ENCODE measurements at places on chromosomes 7 and 10. TPM values are rescaled to one million over a fixed set of nuclear protein-coding genes. Genes with fewer than 3 reads are reported as not detected.

DNA sequence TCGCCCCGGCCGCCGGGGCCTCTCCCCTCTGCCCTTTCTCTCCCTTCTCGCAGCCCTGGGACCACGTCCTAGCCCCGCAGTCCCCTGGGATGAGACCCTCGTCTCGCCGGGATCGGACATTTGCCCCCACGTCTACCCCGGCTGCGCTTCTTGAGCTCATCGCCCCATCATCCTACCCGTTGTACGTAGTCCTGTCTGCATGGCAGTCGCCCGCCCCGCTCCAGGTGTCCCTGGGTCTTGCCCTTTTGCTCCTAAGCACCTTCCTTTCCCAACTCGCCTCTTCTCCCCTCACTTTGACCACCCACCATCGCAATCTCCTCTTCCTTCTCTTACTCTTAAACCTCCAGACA, 582 bp downstream of the TPST1 start:
- DNase-seq: peak; percentile 16

- DNase-seq: no peak
Observed at GRCh38 chr10:88190540-88191235, 327.3 kb downstream of the PTEN start.

The KCND2 gene
- not detected for total RNA-seq

GRCh38 chr7:44147026-44147991, 6.2 kb upstream of the MYL7 start:
- peak; percentile 16 for DNase-seq

- no peak for DNase-seq
Observed at GRCh38 chr10:113302062-113302461, 250.8 kb upstream of the HABP2 start.

The TACC2 gene
- total RNA-seq: 400 TPM

DNA sequence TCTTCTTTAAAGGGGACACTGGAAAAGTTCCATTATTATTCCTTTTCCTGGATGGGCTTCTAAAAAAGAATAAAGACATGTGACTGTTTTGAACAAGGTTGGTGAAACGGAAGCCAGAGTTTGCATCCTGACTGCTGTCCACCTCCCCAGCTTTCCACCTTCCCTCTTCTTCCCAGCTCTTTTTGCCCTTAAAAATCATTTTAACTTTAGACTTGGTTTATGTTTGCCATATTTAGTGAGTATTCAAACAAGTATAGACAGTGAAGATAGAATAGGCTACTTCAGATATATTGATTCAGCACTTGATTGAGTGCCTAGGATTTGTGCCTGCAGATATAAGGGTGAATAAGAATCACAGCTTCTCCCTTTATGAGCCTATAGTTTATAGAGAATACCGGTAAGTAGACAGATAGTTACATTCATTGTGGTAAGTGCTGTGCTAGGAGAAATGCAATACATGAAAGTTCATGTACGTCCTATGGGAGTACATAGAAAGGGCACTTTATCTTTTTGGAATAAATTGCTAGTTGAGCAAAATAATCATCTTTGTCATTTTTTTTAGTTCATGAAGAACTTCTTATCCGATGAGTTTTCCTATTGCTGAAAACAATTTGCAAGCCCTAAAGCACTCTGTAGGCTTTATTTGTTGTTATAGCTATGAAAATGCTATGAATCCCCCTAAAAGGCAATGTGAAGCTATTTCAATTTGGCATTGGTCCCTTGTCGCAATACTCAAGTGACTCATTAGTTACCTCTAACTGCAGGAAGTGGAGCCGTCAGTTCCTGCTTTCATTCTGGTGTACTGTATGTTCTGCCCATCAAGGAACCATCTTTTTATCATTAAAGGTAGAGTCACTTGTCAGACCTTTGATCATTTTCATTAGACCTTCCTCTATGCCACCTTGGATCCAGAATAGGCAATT, 57.2 kb upstream of the STRIP2 start:
- no peak for DNase-seq

DNA sequence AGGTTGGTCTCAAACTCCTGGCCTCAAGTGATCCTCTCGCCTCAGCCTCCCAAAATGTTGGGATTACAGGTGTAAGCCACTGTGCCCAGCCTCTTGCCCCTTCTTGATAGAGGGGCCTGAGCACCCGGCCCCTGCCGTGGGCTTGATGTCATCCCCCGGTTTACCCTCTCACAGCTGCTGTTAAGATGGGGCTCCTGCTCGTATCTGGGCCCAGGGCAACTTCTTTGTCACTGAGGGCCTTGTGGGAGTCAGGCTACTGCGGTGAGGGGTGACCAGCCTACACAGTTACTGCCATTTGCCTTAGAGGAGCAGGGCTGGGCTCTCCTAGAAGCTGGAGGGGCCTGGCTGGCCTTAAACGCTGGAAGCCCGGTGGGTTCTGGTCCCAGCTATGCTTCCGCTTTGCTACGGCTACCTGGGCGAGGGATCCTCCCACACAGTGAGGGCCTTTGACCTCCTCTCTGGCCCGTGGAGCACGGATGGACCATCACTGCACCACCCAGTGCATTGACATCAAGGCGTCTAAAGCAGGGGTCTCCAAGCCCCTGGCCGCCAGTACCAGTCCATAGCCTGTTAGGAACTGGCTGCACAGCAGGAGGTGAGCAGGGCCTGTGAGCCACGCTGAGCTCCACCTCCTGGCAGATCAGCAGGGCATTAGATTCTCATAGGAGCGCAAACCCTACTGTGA, 1.1 kb upstream of the TMEM130 start:
- no peak for DNase-seq

The PIK3CG gene
- 1.7 TPM for total RNA-seq

GRCh38 chr7:149761307-149761706, 12.1 kb downstream of the ZNF467 start:
- DNase-seq: no peak

The PRPS1L1 gene
- total RNA-seq: not detected

The IQUB gene
- total RNA-seq: 0.38 TPM

DNA sequence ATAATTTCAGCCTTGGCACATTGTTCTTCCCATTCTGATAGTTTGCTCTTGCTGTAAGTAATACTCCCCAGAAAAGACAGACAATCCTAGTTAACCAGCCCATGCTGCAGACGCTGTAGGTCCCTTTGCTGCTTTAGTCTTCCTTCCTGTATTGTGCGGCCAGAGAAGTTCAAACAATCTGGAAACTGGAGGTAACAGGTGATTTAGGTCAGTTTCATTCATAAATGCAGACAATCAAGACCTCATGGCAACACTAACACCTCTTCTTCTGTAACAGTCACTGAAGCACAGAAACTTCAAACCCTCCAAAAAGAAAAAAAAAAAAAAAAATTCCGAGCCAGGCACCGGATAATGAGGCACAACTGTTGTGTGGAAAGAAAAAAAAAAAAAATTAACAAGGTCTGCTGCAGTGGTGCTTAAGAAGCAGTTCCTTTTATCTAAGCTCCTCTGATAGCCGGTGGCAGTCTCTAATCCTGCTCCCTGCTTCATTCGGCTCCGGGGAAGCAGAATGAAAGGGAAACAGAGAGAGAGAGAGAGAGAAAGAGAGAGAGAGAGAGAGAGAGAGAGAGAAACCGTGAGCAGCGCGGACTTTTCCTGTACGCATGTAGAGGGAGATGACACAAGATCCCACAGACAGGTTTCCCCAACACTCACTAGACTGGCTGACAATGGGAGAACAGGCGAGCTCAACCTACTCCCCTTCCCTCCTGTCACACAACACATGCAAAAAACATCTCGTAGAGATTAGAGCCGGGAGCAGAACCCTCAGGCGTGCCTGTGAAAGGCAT, at the start of gene SEMA3A:
TSS of gene SEMA3A (minus strand) at position 306 of the 788 bp plus-strand sequence. CDS start at position 103, 203 bp downstream.
- DNase-seq: no peak

- no peak for DNase-seq
Observed at GRCh38 chr7:24405002-24405401, 121.0 kb downstream of the NPY start.

DNA sequence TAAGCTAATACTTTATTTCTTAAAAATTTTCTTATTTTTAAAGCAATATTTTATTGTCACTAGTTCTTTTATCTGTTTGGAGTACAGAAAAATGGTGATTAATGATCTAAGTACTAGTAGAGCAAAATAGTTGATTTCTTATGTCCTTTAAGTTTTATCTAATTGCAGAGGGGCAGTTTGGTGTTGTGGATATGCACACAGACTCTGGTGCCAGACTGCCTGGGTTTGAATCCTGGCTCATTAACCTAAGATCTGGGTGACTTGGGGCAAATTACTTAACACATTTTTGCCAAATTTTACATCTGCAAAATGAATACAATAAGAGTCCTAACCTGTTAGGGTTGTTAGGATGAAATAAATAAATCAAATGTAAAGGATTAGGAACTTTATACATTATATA, 10.7 kb upstream of the PRPS1L1 start:
- DNase-seq: no peak

GRCh38 chr10:77457721-77458120, 179.9 kb downstream of the KCNMA1 start:
- no peak for DNase-seq

The ZDHHC16 gene
- 17.8 TPM for total RNA-seq

DNA sequence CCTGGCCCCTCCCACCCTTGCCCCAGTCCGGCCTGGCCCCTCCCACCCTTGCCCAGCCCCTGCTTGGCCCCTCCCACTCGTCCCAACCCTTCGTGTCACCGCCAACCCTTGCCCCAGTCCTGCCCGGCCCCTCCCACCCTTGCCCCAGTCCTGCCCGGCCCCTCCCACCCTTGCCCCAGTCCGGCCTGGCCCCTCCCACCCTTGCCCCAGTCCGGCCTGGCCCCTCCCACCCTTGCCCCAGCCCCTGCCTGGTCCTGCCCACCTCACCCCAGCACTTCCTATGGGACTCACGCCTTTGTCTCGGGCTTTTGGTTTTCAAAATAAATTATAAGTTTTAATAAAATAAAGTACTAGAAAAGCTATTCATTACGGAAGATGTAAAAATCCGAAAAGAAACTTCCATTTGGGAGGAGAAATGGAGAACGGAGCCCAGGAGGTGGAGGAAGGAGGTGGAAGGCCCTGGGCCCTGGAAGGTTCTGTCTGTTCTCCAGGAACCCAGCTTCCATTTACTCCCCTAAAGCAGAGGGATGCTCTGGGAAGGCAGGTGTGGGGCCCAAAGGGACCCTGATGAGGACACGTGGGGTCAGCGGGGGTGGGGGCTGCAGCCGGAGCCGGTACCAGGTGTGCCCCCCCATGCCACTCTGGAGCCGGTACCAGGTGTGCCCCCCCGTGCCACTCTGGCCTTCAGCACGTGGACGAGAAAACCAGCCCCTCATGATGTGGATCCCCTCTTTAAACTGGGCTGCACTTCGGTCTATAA, 52.2 kb downstream of the PWWP2B start:
- DNase-seq: no peak

The AUTS2 gene
- total RNA-seq: 10.5 TPM

- no peak for DNase-seq
Observed at GRCh38 chr10:56633876-56634452, 272.9 kb upstream of the ZWINT start.

GRCh38 chr10:133247681-133248333, 10.2 kb downstream of the VENTX start:
- no peak for DNase-seq

DNA sequence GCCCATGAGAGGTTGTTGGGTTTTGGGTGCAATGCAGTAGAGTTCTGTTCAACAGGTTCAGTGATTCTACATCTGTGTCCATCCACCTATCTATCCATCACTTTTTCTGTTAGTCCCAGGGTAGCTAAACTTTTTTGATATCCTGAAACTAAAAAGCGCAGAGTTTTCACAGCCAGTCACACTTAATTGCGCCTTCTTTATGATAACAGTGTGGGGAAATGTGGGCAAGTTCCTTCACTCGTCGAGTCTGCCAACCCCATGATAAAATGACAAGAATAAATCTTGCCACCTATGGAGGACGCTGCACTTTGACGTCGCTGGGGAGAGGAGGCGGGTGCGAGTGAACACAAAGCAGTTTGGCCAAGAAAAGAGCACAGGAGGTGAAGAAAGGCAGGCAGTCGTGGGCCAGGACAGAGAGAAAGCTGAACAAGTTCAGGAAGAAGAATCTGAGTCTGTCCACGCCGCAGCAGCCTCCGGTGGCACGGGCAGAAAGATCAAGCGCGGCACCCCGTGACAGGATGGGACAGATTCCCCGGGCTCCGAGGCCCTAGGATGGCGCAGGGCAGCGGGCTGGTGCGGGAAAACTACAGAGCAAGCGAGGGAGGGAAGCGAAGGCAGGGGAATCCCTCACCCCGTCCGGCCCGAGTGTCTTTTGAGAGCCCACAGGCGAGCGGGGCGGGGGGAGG, 9.2 kb downstream of the SP8 start:
- DNase-seq: no peak

- no peak for DNase-seq
Observed at GRCh38 chr7:76262683-76263402, 39.6 kb upstream of the HSPB1 start.

- DNase-seq: peak; percentile 51
Observed at GRCh38 chr10:48523212-48523819, 81.6 kb downstream of the ARHGAP22 start.

- no peak for DNase-seq
Observed at GRCh38 chr10:25938405-25938804, 4.4 kb downstream of the MYO3A start.

The IFIT1B gene
- not detected for total RNA-seq

The ANKRD61 gene
- not detected for total RNA-seq

DNA sequence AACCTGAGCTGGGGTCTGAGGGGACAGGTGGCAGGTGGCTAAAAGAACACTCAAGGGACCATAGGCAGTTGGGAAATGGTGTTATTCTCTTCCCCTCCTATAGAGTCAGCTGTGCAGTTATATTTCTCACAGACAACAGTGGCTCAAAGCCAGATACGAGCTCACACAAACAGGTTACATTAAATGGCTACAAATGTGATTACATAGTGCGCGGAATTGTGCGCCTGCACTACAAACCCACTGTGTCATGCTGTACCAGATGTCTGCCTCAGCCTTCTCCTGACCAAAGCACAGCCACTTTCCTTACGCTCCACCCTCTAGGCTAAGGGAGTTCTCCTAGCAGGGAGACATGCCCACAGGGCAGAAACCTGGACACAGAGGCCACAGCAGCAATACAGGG, 387.2 kb downstream of the CNTNAP2 start:
- no peak for DNase-seq

DNA sequence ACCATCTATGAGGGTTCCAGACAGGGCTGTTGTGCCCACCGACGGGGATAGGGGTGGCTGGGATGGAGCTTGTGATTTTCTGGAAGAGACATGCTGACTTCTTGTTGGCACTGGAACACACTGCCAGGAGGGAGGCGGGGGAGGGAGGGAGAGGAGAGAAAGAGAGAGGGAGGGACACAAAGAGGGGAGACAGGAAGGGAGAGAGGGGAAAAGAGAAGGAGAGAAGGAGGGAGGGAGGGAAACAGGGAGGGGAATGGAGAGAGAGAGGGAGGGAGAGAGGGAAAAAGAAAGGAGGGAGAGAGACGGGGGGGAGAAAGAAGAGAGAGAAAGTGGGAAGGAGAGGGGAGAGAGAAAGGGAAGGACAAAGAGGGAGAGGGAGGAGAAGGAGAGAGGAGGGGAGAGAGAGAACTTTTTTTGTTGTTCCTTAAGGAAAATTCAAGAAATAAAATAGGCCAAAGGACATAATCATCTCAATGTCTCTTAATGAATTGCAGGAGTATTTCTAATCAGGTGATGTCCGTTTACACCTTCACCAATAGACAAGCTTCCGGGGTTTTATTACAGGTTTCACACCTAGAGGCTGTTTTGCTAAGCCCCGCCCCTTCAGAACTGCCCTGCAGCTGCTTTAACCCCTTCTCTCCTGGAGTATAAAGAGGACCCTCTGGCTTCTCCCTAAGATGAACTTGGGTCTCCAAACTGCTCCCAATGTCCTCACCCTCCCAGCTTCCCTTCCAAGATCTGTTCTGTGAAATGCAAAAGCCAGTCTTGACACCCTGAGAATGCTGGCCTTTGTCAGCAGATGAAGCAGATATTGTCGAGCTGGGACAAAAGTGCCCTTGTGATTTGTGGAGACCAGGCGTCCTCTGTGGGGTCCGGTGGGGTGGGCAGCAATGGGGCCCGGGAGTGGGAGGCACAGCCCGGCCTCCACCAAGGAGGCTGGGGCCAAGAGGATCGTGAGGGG, 82.0 kb upstream of the GTF2IRD1 start:
- DNase-seq: no peak

The NRCAM gene
- 0.14 TPM for total RNA-seq
